Stimulated activated CD4-positive, alpha-beta T cell treated with anti-CD3 and anti-CD28 coated beads, Interleukin-12 subunit alpha, Interleukin-12 subunit beta, amount 100 ng/mL, for 48 hours (primary cell): ENCODE measurements at places on chromosomes 16 and 17.
A peak's percentile ranks its signal among the peaks of the same experiment; 100 is the strongest.

DNA sequence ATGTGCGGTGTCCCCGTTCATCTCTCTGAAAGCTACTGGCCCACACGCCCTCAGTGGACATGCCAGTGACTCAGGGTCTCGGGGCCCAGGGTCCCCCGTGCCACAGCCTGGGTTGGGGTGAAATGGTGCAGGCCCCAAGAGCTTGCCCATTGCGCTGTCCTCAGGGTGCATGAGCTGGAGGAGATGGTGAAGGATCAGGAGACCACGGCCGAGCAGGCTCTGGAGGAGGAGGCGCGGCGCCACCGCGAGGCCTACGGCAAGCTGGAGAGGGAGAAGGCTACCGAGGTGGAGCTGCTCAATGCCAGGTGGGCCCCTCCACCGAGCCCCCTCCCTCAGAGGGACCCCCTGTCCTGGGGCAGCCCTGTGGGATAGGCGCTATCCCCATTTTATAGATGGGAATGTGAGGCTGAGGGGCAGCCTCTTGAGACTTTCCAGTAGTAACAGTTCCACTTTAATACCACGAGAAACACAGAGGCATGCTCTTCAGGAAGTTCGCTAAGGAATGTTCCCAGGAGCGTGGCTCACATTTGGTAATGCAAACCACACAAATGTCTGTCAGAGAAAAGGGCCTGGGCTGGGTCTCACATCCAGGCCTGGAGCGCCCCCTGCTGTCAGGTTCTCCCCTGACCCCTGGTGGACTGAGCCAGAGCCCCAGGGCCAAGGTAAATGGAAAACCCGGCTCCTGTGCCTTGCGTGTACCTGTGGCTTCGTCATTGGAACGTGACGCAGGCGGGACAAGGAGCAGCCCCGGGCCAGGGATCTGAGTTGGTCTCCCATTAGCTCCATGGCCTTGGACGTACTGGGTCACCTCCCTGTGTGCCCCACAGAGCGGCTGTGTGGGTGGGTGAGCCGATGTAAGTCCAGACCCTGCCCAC, 133.7 kb downstream of the RAB11FIP4 start:
- peak; percentile 83 for DNase-seq

- DNase-seq = no peak
Observed at GRCh38 chr17:81902653-81903414, 796 bp downstream of the NPB start.

GRCh38 chr16:68342620-68343019, 31.8 kb downstream of the PRMT7 start:
- no peak for DNase-seq

DNA sequence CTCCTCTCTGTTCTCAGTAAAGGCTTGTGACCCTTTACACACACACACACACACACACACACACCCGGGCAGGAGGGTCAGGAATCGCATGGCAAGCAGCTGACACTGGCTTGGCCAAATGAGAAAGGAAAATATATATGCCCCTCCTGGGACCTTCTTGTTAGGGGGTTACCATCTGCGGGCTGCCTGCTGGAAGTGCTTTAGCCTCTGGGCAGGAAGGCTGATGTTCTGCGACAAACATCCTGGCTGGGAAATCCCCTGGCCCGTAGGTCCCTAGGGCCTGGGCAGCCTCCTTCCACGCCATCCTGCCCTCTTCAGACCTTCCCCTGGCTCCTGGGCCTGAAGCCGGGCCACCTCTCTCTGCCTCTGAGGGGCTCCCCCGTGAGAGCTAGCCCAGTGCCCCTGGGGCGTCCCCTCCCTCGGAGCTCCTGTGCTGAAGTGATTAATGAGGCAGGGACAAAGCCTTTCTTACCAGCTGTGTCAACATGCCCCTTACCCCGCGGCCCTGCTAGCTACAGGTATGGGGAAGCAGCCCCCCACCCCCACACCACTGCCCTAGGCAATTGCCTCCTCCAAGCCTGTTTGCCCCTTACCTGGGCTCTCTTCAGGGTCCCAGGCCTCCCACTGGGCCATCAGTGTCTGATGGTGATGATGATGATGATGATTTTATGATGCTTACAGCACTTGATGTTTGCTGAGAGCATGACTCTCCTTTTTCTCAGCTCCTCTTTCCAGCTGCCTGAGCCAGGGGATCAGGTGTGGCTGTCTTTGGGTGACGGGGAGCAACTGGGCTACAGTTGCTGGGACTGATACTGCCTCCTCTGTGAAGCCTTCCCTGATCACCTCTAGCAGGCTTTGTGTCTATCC, 32.8 kb upstream of the ETV4 start:
- DNase-seq = peak; percentile 16

GRCh38 chr17:18257268-18257981, 1.1 kb downstream of the FLII start:
- no peak for DNase-seq

- DNase-seq = no peak
Observed at GRCh38 chr16:89922477-89922883, 662 bp upstream of the TUBB3 start.

- no peak for DNase-seq
Observed at GRCh38 chr17:18362698-18363100, 651 bp downstream of the SHMT1 start.

- DNase-seq = no peak
Observed at GRCh38 chr17:64750891-64751677, 89.0 kb upstream of the SMURF2 start.

DNA sequence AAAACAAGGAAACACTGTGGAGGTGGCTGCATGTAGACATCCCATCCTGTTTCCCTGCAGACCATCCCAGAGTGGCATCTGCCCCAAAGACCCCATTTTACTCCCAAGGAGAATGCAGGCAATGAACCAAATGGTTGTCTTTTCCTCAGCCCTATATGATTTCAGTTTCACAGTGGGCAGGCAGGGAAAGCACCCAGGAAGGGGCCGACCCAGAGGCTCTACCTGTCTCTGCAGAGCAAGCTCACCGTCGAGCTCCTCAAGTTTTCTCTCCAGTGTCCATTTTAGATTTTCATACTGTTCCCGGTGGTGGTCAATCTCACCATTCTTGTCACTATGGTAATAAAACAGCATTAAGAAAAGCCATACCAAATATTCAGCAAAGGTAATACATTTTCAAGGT, 14.6 kb downstream of the CCDC57 start:
- no peak for DNase-seq

DNA sequence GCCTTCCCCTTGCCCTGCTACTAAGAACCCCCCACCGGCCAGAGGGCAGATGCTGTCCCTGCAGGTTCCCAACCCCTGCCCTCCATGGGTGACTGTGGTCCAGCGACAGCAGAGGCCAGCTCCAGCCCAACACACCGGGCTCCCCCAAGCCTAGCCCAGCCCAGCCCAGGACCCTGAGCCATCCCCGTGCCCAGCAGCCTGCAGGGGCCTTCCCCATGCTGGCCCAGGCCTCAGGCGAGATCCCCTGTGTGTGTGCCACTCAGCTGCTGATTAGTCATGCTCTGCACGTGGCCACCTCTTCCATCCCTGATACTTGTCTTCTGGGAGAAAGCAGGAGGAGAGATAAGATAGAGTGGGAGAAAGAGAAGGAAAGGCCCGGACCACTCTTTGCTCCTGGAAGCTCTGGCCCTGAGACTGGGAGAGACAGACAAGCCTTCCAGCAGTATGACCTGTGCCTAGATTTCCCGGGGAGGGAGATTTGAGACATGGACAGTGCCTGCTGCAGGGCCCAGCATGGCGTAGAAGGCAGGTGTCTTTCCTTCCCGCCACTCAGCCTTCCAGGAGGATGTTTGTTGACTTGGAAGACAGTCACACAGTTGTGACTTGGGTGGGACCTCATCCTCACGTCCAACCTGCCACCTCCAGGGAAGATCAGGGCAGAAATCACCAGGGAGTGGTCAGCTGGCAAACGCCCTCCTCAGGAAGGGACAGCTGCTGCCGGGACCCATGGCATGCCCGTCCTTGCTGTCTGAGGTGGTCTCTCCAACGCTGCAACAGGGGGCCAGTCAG, 41.3 kb upstream of the RASD1 start:
- no peak for DNase-seq

GRCh38 chr17:33330877-33331276, 37.8 kb upstream of the ASIC2 start:
- DNase-seq = no peak

GRCh38 chr17:15914400-15915170, 30.3 kb upstream of the ADORA2B start:
- no peak for DNase-seq

DNA sequence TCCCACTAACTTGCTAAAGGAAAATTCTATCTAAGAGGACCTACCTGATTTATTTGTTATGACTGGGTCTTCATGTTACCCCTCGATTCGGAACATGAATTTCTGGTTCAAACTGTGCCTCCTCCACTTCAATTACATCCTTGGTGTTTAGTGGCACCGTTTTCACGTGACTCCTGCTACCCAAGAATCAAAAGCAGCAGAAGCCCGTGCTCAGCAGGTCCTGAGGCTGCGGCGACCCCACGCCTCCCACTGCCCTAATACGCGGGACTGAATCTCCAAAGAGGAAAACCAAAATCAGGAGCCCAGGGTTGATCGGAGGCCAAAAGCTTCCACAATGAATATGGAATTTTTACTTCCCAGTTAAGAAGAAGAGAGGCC, 94.0 kb upstream of the METRNL start:
- DNase-seq = no peak

GRCh38 chr16:3256866-3257465, 533 bp upstream of the MEFV start:
- no peak for DNase-seq

GRCh38 chr17:40251576-40251975, 32.5 kb downstream of the WIPF2 start:
- no peak for DNase-seq

GRCh38 chr17:47188271-47188875, 722 bp downstream of the CDC27 start:
- DNase-seq = no peak

DNA sequence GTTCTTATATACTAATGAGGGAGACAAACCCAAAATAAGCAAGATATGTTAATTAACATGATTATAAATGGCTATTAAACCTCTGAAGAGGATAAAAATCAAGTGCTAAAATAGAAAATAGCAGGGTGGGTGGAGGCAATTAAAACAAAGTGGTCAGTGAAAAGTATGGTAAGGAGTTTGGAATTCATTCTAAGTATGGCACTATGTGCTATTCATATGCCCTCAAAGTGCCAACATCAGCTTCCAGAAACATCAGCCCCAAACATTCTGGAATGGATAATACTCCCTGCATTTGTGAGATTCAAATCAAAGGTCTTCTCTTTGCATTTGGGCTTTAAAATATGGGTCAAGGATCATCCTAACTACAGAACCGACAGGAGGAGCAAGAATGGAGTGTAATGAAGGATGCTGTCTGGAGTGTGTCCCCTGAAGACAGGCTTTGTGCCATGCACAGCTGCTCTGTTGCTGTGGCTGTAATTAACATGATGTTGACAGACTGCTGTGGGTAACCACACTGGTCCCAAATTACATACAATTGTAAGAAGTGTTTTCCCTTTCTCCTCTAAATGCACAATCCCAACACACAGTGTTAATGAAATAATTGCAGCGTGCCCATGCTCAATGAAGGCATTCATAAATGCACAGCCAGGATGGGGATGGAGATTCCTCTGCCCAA, 93.1 kb downstream of the VAT1L start:
- DNase-seq = no peak

DNA sequence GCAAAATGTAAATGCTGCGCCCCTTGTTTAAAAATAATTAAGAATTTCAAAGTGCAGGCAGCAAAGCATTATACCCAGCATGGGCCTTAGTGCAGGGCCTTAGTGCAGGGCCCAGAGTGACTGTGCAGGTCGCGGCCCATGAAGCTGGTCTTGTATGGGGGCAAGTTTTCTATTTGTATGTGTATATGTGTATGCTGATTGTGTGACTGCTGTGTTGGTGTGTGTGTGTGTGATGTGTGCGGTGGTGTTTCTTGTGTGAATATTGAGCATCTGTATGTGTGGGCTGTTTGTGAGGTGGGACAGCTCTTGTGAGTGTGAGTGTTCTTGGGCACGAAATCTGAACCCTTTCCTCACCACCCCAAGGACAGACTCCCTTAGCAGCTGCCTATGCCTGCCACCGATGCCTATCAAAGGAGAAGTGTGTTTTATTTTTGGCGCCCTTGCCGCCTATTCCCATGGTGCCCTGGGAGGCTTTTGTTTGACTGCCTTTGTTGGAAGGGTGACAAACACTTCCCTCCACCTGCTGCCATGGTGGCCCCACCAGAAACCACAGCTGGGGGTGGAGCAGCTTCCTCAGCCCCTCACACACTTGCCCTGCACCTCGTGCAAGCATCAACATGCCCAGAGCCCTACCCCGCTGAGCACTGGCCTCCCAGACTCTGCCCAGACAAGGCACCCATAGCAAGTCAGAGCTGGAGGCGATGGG, 18.0 kb downstream of the CCR7 start:
- no peak for DNase-seq
